ENCODE measurements at places on chromosomes 3 and 15.

- DNase-seq, result no peak
These were observed 226.8 kb downstream of the PLCL2 start for GRCh38 chr3:17111586-17111985.

GRCh38 chr3:108091498-108092250, 843 bp upstream of the CD47 start:
- peak; percentile 36 for DNase-seq

DNA sequence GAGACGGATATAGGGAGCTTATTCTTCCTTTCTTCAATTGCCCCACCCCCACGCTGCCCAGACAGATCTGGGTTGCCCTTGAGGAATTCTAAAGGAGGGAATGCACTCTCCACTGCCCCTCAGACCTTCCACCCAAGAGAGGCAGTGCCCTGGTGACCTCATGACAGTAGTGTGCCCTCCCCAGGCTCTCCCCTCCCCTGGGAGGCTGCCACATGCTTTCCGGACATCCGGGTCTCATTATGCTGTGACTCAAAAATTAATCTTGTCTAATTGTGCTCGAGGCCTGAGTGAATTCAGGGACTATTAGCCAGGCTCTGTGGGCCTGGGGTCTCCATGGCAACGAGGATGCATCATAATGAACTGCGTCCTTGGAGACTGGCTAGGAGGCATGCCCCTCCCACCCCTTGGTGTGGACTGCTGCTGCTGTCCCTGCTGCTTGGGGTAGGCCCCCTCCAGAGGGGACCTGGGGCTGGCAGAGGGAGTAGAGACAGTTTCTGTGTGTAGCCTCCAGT, 20.8 kb downstream of the CORO2B start:
- DNase-seq, result peak; percentile 91

GRCh38 chr3:49619649-49620048, 54.5 kb upstream of the APEH start:
- no peak for DNase-seq

GRCh38 chr15:75360391-75360790, 8.0 kb downstream of the MAN2C1 start:
- DNase-seq, result no peak

DNA sequence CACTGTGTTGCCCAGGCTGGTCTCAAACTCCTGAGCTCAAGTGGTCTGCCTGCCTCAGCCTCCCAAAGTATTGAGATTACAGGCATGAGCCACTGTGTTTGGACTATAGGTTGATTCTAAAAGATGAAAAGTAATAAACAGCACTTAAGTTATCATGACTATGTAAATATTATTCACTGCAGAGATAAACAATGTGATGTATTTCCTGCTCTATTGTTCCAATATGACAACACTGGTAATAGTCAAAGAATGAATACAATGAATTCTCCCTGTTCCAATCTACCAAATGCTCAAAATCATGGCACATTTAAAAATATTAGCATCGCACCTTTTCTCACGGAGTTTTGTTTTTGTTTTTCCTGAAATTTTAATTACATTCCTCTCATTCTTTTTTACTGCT, 36.8 kb upstream of the TBL1XR1 start:
- DNase-seq, result no peak

DNA sequence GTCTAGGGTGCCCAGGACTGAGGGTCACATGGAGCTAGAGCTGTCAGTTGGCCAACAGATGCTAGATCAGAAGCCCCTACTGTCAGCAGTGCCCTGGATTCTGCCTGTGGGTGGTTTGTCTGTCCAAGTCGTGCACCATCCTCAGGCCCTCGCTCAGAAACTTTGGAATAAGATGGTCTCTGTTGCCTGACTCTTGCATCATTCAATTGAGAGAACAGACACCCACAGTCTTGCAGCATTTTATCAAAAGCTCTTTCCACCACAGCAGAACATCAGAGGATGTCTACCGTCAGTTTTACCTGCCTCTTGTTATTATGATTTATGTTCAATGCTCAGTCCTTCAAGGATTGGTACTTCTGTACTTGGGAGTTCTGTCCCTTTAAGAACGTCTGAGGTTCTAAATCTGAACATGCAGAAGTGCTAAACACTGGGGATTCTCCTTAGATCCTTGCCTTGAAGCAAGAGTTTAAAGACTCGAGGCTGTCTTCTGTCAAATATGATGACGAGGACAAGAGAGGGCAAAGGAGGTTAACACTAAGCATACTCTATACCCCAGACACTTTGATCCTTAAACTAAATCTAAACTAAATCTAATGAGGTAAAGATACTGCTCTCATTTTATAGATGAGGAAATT, 4.8 kb downstream of the AQP9 start:
- no peak for DNase-seq

GRCh38 chr15:65413760-65414144, 9.0 kb downstream of the IGDCC4 start:
- no peak for DNase-seq

GRCh38 chr3:146705225-146705624, 100.1 kb upstream of the PLSCR5 start:
- no peak for DNase-seq

- no peak for DNase-seq
These were observed 118.6 kb upstream of the NR2E3 start for GRCh38 chr15:71691458-71692417.

DNA sequence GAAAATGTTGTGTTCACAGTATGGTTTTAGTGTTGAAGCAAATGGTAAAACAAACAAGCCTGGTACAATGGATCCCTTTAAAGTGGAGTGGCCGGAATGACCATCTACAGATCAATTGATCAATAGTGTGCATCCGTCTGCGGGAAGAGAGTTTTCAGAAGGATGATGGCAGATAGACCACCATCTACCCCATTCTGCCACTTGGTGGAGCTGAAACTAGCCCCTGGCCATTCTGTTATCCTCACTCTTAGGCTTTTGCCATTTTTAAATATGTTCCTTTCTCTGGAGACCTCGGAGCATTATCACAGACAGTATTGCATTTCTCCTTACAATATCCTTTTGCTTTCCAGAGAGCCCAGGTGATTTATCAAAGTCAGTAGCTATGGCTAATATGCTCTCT, 258.9 kb upstream of the CFAP20DC start:
- no peak for DNase-seq

DNA sequence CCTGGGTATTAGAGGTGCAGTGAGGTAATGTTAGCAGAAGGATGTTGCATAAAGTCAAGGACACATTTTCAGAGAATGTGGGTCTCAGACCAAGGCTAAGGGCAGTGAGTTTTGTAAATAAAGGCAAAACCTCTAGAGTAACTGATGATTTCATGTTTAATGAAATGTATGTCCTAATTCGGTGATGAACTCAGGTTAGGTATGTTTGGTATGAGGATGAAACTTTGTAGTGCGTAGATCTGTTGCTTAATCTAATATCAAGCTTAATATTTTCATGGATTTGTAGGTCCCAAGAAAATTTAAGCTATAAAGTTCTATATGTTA, 3.6 kb downstream of the USP50 start:
- DNase-seq, result no peak

GRCh38 chr3:144865948-144866347, 894.3 kb downstream of the DIPK2A start:
- no peak for DNase-seq

DNA sequence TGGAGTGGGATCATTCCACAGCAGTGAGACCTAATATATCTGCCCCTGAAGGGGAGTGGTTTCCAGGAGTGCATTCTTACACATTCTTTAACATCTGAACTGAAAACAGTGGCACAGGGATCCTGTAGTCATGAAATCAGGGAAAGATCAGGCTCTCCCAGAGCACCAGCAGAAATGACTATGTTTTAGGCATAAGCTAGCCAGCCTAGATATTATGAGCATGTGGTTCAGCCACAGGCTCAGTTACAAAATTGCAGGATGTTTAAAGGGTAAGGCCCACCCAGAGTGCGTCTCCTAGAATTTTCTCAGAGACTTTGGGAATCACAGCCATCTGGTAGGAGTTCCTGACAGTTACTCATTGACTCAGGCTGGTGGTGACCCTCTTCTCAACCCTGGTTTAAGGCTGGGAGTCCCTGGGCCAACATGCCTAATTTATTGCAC, 20.9 kb downstream of the FSTL1 start:
- DNase-seq, result no peak

DNA sequence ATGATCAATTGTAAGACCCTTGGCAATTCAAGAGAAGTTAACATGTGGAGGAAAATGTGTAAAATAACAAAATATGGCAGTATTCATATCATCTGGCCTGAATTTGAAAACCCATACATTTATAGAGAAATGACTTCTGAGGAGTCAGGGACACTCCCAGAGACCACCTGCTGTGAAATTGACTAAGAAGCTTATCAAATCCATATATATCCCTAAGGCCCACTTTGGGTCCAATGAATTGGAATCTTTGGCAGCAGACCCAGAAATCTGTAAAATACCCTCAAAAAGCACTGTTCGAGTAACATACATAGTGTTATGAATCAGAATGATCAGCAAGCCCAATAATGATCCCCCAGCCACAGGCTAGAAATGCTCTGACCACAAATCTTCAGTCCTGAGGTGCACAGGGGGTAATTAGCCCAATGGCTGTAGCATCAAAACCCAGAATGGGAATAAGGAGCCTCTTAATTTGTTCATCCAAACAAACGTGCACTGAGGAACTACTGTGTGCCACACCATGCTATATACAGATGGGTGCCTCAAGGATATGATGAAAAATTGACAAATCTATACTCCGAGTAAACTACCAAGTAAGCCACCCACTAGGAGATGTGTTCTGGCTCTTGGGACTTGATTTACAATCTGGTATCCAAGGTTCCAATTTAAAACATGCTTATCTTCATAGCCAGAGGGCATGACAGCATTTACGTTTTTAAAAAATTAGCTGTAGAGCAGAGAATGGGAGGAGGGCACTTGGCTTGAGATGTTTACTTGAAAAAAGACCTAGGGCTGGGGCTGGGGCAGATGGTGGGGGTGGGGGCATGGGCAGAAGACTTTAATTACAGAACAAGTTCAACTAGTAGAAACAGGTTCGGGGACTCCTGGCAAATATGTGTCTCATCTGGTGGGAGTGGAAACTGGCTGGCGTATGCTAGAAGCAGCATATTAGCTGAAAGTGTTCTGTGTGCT, 9.1 kb upstream of the ARHGEF3 start:
- DNase-seq, result no peak

DNA sequence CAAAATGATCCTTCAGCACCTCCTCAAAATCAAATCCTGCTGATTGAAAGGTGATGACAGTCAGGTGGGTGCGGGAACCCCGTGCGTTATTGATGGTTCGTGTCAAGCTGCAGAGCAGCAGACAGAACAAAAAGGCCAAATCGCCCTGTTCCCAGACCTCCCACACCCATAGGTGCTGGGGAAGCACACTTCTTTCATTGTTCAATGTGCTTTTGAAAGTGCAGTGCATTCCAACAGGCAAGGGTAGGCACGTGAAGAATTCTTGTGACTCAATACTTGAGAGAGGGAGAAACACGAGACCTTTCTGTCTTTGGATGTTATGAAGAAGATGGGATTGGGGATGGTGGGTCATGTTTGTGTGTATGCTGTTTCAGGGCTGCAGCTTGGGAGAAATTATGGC, 514.0 kb downstream of the MCTP2 start:
- no peak for DNase-seq

- DNase-seq, result peak; percentile 13
These were observed 21.1 kb upstream of the SATB1 start for GRCh38 chr3:18446149-18446825.

DNA sequence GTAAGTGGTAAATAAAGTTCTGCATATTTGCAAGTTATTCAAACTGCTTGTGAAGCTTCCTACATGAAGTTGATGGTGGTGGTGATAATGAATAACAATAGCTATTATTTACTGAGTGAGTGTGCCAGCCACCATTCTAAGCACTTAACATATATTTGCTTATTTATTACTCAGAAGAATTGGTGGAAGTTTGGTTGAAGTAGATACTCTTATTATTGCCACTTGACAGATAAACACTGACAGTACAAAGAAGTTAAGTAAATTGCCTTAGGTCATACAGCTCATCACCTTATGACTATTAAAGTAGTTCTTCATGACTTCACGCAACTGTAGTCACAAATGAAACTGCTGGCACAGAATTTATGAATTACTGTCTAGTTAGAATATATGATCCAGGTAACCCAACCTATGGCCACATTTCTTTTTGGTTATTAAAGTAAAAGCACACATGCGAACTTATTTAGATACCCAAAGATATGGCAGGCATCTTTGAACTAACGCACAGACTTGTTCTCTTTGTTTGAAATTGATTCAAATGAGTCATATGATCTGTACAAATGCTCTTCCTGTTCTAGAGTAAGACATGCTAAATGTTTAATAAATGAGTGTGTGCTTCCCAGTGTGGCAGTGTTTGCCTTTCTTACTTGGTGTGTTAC, 99.8 kb upstream of the NR2F2 start:
- DNase-seq, result no peak

GRCh38 chr3:161915418-161915750, 418.8 kb downstream of the OTOL1 start:
- peak; percentile 69 for DNase-seq

DNA sequence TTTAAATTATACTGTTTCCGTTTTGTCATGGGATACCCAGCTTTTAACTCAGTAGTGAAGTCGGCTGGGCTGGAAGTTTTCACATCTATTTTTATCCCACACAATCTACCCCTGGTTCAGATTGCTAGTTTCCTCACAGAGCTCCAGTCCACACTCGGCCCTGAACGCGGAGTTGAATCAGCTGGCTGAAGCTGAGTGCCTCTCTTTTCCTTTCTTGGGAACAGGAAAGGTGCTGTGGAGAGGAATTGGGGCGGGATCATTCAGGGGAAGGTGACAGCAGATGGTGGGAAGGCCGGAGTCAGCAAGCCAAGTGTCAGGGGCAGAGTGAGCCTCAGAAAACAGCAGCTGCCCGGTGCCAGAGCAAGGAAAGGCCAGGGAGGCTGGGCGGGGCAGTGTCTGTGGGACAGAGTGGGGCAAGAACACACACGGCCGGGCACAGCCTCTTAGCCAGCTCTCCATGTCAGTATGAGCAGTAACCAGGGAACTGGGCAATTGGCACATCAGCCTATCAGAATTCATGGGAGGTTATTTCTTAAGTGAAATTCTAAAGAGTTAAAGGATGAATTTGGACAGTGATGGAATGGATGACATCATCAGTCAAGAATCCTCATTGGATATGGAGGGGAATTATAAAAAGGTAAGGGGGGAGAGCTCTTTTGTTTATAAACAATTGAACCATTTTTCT, 135.7 kb upstream of the IL12A start:
- peak; percentile 66 for DNase-seq

- DNase-seq, result peak; percentile 54
These were observed 57.8 kb upstream of the HRH1 start for GRCh38 chr3:11096266-11097139.

GRCh38 chr15:91884606-91885005, 31.1 kb downstream of the SLCO3A1 start:
- no peak for DNase-seq

DNA sequence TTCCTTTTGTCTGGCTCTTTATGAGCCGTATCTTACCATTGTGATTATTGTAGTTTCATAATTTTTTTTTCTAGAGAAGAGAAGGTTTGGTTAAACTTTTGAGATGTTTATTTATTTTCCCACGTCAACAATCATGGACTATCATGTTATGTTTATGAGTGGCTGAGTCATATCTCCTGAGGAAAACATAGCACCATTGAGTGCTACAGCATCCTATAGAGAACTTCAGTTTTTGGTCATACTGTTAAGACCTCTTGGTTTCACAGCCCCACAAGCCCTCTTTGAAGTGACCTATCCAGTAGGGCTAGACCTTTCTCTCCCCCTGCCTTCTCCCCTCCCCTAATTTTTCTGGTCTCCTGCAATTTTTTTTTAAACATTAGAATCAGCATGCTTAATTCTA, 20.8 kb downstream of the PIK3CA start:
- DNase-seq, result no peak

Measured in retina (tissue), 1 donor.